ENCODE measurements at places on chromosomes 1 and 21.

GRCh38 chr1:109613361-109614147 lies 5.9 kb downstream of the GNAT2 start:
- DNase-seq = no peak

DNA sequence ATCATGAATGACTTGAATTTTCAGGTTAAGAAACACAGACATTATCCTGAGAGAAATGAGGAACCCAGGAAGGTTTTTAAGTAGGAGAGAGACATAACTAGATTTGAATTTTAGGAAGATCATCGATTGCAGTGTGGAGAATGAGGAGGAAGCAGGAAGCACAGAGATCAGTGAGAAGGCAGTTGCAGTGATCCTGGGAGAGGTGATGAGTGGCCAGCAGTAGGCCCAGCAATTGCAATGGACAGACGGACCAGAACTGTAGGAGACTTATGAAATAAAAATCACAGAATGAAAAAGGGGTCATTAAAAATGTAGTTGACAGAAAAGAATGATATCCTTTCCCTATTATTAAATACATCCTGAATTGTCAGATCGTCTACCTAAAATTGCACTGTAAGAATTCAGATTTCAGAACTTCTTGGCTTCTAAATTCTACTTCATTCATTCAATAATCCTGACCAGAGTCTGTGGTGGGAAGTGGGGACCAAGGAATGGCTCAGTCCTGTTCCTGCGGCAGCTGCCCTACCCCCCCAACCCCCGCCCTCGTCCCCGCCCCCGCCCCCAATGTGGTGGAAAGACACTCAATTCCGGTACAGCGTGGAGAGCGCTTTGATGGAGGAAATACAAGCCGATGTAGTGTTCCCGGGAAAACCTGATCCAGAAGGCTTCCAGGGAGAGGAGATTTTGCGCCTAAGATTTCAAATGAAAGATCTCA lies 35.1 kb downstream of the SLC2A1 start:
- DNase-seq = no peak

- DNase-seq = no peak
These were observed 41.6 kb upstream of the VWA5B1 start for GRCh38 chr1:20248971-20249612.

GRCh38 chr1:8396083-8396785 lies 78.3 kb downstream of the SLC45A1 start:
- DNase-seq = no peak

- no peak for DNase-seq
These were observed 43.0 kb downstream of the WNT9A start for GRCh38 chr1:227904541-227905335.

DNA sequence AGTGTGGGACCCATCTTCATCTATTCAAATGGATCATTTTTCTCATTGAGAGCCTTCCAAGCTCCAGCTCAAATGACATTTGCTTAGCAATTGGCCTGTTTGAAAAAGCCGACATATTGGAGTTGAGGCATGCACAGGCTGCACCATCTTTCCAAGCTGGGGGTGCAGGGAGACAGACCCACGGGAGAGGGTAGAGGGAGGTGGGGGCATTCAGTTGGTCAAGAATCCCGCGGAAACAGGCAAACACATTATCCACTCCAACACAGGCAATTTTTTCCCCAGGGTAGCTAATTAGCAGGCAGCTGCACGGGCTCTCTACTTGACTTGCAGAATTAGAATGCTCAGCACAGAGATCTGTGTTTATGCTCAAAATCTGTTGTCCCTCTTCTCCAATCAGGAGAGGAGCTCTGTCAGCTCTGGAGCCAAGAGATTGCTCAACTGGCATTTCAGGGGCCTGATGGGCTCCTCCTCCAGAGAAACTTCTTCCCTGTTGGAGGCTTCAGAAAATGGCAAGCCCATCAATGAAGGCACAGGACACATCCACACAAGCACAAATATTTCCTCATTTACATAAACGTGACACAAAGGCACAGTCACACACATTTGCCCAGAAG lies 267.8 kb downstream of the FOXD2 start:
- no peak for DNase-seq

DNA sequence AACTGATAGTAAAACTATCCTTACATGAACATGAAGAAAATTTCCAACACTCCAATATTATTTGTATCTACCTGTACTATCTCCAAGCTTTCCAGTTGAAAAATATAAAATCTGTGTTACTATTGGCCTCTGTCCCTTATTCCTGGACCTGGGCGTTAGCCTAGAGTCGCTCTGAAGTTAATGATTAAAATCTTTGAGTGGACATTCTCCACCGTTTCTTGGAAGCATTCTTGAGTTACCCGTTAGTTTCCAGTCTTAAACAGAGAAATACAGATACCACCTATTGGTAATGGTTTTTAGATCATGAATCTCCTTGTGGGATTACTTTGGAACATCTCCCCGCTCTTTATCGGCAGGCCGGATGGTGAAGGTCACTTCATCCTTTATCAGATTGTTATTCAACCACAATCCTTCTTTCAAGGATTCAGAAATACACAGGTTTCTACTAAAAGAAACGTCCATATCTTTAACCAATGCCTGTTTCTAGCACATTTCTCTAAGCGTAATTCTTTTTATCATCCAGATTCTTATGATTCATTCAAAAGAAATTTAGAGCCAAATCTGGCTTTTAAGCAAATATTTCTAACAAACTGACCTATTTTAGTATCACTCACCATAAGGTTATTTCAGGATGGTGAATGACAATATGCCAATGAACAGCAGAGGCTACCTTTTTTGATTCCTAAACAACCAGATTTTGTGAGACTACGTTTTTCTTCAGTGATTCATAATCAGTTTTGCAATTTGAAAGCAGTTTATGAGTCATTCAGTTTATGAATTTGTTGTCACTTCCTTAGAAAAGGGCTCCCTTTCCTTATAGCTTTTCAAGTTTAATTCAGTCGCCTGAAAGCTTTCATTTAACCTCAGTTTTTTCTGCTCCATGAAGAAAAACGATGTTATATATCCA lies 70.2 kb upstream of the ERRFI1 start:
- no peak for DNase-seq

DNA sequence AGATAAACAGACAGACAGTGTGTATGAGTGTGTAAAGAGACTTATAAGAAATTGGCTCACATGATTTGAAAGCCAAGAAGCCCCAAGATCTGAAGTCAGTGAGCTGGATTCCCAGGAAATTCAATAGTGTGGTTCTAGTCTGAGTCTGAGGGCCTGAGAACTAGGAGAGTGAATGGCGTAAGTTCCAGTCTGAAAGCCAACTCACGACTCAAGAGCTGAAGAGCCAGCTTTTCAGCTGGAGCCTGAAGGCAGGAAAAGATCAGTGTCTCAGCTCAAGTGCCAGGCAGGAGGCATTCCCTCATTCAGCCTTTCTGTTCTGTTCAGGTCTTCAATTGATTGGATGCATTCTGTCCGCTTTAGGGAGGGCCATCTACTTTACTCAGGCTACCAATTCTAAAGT lies 257.2 kb downstream of the PLPP3 start:
- DNase-seq = no peak

DNA sequence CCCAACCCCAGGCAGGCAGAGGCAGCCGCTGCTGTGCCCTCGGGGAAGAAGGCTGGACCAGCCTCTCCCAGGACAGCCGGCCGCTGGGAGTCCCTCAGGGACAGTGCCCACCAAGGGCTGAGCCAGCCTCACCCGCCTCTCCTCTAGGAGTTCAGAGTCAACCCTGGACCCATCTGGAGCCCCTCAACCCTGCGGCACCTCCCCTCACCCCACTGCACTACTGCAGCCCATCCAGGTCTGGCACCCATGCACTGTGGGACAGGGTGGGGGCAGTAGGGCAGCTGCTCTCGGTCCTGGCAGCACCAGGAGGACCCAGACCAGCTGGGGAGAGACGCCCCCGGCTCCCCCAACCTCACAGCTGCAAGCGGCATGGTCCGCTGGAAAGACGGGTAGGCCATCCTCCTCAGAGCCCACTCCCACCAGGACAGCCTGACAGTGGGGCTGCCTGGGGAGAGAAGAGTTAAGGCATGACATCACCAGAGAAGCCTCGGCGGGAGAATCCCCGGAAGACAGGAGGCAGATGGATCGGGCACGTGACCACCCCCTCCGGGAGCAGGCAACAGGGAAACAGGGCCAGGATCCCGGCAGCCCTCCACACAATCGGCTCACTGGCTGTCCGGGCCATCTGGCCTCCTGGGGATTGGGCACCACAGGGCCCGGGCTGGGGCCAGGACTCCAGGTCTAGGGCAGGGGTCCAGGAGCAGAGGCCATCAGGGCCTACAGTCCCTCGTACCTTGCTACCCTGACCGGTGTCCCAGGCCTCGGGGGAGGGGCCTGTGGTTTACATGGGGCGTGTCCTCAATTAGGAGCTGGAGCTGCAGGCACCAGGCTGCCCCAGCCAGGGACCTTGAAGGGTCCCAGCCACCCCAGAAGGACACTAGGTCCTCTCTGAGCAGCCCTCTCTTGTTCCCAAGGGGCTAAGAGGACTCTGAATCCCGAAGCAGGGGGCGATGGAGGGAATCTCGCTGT lies 3.1 kb downstream of the ACAP3 start:
- DNase-seq = no peak

DNA sequence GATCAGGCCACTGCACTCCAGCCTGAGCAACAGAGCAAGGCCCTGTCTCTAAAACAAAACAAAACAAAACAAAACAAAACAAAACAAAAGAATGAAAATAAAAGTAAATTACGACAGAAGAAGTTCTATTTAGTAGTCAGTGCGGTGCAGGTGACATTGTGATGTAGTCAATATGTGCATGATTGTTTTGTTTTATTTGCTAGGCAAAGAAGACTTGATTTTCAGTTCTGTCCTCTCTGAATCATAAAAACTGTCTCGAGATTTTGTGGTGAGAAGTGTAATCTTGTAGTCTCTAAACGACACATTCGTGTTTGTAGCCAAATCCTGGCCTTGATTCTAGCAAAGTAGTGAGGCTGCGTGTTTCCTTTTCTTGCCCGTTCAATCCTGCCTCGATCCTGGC lies 23.5 kb downstream of the PEX14 start:
- no peak for DNase-seq

Measured in stimulated activated CD8-positive, alpha-beta memory T cell treated with anti-CD3 and anti-CD28 coated beads, Interleukin-7, amount 100 ng/mL, for 24 hours (primary cell).